ENCODE measurements at places on chromosomes 7 and 10.
A peak's percentile ranks its signal among the peaks of the same experiment; 100 is the strongest.

- peak; percentile 17 for DNase-seq
Measured at GRCh38 chr7:44144968-44145478, 3.9 kb upstream of the MYL7 start.

DNA sequence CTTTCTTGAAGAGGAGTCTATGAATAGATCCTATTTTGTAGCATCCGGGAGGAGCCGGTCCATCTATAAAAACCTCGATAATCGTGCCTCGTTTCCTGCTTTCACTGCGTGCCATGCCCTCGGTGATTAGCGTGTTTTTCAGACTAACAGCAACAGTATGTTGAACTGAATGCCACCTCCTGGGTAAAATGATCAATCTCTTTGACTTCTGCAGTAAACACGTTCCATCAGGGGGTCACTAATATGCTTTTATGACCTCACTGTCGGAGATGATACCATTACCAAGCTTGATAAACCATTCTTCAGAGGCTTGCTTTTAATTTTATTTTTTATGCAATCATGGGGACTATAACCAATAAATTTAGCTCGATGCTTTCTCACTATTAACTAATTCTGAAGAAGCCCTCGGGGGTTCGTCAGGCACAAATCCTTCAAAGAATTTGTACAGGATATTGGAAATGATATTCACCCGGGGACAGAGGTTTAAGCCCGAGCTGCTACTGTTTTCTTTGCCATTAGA is 228.3 kb downstream of the ADARB2 start:
- no peak for DNase-seq

DNA sequence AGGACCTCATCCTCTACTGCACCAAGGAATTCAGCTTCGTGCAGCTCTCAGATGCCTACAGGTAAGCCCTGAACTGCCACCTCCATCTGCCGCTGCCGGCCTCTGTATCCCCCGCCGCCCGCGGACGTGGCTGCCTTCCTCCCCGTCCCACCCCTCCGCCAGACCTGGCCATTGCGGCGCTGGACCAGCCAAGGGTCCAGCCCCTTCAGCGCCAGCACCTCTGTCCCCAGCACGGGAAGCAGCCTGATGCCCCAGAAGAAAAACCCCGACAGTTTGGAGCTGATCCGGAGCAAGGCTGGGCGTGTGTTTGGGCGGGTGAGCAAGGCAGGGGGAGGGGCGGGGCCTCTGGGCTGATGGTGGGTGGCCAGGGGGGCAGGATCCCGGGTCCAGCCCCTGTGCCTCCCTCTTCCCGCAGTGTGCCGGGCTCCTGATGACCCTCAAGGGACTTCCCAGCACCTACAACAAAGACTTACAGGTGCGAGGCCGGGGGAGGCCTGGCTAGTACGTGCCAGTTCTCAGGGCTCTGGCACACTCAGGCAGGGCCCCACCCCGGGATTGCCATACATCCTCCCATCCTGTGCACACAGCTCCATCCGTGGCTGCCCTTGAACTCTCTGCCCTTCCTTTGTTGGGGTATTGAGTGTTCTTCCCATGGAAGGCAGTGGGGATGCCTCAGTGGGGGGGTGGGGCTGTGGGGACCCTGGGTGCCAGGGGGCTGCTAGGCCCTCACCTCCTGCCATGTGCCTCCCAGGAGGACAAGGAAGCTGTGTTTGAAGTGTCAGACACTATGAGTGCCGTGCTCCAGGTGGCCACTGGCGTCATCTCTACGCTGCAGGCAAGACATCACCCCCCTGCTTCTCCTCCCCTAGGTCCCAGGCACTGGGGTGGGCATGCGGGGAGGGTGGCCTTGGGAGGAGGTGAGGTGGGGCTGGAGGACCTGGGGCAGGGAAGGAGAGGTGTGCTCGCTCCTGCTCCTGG is 13.5 kb downstream of the ASL start:
- no peak for DNase-seq

DNA sequence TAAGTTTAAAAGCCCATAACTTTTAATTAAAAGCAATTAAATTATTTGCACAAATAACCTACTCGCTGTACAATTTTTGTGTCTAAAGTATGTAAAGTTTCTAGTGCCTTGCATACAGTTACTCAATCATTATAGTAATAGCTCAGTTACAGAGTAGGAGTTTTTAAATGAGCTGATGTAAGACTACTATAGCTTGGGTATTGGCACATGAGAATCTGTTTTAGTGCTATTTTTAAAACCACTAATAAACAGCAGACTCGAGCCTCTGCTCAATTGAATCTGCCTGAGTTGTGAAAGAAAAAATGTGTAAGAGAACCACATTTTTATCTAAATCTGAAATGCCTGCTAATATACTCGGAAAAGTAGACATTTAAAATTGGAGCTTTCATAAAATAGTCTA is 31.1 kb downstream of the CTNNA3 start:
- DNase-seq = no peak

DNA sequence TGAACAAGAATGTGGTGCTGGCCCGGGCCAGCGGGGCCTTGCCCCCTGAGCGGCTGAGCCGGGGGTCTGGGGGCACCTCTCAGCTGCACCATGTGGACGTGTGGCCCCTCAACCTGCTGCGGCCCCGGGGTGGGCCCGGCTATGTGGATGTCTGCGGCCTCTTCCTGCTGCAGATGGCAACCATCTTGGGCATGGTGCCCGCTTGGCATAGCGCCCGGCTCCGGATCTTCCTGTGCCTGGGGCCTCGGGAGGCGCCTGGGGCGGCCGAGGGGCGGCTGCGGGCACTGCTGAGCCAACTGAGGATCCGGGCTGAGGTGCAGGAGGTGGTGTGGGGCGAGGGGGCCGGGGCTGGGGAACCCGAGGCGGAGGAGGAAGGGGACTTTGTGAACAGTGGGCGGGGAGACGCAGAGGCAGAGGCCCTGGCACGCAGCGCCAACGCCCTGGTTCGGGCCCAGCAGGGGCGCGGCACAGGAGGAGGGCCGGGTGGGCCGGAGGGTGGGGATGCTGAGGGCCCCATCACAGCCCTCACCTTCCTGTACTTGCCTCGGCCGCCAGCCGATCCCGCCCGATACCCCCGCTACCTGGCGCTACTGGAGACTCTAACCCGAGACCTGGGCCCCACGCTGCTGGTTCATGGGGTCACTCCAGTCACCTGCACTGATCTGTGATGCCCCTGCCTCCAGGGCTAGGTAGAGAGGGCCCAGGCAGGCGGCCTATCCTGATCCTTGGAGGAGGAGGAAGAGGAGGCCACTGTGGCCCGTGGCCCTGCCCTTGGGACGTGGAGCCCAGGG is 1.1 kb upstream of the TRIP6 start:
- DNase-seq = peak; percentile 92

GRCh38 chr7:149002604-149003003 is 25.7 kb downstream of the PDIA4 start:
- no peak for DNase-seq

GRCh38 chr7:127907110-127908040 is 123.9 kb downstream of the LRRC4 start:
- DNase-seq = no peak

- DNase-seq = no peak
Measured at GRCh38 chr7:117774943-117775342, 98.3 kb downstream of the CTTNBP2 start.

- DNase-seq = no peak
Measured at GRCh38 chr10:12628153-12628552, 278.8 kb downstream of the CAMK1D start.

GRCh38 chr10:117470733-117471132 is 71.8 kb upstream of the EMX2 start:
- DNase-seq = no peak

- DNase-seq = no peak
Measured at GRCh38 chr7:91517201-91517785, 253.1 kb downstream of the FZD1 start.

DNA sequence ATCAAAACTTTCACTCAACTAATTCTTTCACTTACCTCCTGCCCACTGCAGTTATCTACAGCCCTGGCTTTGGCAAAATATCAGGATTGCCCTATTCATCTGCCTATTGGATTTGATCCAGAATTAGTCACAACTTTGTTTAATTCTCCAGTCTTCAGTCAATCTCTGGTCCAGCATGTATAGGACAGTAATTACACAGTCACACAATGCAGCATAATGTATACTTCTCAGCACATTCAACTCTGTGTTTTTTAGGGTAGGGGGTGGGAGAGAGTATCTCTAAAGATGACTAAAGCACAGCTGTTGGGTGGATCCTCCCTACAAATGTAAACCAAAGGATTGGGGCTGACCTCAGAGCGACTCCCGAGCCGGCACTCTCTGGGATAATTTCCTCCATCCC is 17.7 kb upstream of the NRP1 start:
- no peak for DNase-seq

DNA sequence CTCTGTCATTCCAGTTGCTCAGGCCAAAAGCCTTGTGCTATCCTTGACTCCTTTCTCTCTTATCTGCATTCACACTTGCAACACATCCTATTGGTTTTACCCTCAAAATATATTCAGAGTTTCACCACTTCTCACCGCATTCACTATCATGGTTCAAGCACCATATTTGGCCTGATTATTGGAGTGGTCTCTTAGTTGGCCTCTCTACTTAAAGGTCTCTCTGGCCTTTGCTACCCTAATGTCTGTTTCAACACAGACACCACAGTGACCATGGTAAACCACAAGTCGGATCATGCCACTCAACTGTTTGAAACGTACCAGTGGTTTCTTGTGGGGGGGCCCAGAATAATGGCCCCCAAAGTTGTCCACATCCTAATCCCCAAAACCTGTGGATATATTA is 15.2 kb upstream of the PDZD8 start:
- DNase-seq = no peak

- DNase-seq = peak; percentile 80
Measured at GRCh38 chr10:26697163-26697921, at the start of gene PDSS1. Gene PDSS1 (plus strand): TSS chr10:26697701. CDS start chr10:26697712, 11 bp downstream.

DNA sequence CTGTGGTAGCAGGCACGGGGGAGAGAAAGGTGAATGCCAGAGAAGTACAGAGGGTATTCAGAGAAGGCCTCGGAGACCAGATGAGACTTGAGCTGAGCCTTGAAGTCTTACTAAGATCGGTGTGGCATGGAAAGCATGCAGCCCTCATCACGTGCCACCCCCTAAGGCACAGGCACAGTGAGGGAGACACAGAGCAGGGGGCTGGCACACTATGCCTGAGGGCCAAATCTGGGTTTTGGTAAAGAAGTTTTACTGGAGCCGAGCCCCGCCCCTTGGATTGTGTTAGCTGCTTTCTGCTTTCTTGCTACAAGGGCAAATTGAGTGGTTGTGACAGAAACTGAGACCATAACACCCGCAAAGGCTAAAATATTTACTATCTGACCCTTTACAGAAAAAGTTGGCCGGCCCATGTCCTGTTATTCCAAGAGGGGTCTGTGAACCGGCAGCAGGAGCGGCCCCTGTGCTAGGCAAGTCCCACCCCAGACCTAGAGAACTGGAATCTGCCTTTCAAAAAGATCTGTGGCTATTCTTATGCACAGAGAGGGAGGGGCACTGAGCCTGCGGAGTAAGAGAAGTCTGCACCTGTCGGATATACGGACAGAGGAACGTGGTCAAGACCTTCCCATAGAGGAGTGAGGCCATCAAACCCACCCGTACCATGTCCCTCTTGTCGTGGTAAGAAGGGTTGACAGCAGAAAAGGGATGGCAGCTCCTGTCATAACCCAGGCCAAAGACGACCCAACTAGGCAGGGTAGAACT is 109.3 kb upstream of the RHEB start:
- DNase-seq = no peak

DNA sequence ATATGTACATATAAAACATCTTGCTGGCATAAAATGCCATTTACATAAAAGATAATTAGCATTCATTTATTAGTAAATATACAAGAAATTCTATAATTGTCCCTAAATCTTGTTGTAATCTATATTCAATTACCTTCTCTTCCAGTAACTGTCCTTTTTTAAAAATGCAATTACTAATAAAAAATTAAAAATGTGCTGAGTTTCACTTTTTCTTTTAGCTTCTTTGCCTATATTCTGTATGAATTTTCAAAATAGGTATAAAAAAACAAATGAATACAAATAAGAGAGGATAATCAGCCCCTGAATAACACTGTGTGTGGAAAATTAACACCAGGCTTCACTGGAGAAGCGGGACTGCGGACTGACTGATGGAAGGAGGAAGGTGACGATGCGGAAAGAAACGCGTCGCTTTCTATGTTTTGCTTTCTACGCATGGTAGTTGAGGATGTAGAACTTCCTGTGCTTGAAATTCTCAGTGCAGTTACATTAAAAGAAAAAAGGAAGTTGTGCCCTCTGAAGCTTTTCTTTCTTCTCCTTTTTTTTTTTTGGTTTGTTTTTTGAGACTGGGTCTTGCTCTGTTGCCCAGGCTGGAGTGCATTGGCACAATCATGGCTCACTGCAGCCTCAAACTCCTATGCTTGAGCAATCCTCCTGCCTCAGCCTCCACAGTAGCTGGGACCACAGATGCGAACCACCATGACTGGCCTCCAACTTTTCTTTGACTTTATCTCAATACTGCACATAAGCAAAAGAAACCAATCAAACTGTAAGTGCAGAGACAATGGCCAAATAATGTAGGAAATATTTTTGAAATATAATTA is 7.4 kb upstream of the ZMYND11 start:
- no peak for DNase-seq

DNA sequence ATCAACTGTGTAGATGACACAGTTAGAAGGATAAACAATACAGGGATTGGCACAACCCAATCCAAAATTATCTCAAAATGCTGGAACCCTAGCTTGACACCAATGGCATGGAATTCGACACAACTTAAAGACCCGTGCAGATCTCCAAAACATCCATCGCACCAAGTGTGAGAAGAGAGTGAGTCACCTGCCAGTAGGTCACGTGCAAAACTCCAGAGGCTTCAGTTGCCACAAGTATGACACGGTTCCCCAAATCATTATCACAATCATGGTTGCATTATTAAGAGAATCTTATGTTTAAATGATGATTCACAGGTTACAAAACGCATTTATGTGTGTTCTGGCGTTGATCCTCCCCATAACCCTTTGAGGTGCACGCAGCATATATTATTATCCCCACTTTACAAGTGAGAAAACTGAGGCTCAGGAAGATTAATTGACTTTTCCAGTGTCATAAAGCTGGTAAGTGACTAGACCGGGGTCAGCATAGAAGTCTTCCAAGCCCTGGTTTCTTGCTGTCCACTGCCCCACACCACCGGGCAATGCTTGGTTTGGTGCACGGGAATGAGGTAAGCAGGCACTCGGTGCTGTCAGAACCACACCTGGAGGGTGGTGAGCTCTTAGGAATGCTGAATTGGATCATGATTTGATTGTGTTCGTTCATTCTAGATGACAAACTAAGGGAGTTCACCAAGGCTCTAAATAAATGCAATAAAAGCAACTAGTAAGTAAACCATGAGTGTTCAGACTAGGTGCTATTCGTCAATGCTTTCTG is 23.6 kb upstream of the STK17A start:
- DNase-seq = no peak

GRCh38 chr10:112584276-112584675 is 137.3 kb downstream of the VTI1A start:
- DNase-seq = no peak
